ENCODE measurements at places on chromosomes 5 and 9.

- no peak for DNase-seq
Measured at GRCh38 chr9:131449276-131449675, 53.4 kb upstream of the POMT1 start.

DNA sequence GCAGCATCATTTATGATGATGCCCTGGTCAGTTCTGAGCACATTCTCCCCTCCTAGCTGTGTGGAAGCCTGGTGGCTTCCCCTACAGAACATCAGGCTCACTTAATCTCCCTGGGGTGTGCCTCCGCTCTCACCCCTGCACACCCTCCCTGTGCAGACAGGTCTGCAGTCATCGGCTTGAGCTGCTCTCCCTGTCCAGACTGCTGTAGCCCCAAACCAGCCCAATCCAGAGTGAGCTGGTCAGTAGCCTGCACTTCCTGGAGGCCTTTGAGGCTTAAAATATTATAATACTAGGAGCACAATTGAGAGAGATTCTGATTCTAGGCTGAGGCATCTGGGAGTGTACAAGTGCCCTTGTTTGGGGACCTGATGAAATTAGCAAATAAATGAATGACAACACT lies 60.2 kb downstream of the PPARGC1B start:
- DNase-seq = no peak

DNA sequence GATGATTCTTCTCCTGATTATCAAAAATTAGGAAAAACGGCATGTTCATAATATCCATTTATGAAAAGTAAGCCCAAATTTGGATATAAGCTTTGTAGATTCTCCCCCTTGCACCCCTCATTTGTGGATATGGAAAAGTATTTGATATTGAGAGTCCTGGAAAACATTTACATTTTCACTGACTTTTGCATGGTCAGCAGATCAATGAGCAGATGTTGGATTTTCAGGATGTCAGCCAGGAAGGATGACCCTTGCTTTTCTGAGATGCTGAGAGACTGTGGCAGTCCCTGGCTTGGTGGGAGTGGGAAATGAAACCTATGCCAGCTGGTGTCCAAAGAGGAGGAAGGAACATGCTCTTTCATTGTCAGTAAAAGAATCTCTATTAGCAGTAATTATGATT lies 410.8 kb downstream of the DMAC1 start:
- no peak for DNase-seq

DNA sequence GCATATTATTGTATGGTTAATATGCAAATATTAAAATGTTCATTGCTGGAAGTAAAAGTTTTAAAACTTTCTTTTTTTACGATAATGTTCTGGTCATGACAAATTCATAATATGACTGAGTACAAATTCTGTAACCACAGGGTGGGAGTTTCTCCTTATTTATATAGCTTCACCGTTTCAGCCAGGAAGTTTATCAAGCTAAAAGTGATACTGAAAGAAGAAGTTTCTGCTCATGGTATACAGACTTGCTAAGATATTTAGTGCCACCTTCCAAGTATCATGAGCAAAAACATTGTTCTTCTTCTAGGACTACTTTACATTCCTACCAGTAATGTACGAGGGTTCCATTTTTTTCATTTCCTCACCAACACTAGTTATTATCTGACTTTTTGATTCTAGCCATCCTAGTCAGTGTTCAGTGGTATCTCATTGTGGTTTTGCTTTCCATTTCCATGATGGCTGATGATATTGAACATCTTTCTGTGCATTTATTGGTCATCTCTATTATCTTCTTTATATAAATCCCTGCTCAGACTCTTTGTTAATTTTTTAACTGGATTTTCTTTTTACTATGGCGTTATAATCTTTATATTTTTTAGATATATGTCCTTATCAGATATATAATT lies 94.2 kb upstream of the PRRC1 start:
- no peak for DNase-seq

- DNase-seq = no peak
Measured at GRCh38 chr5:2278825-2279456, 396.2 kb upstream of the IRX4 start.

DNA sequence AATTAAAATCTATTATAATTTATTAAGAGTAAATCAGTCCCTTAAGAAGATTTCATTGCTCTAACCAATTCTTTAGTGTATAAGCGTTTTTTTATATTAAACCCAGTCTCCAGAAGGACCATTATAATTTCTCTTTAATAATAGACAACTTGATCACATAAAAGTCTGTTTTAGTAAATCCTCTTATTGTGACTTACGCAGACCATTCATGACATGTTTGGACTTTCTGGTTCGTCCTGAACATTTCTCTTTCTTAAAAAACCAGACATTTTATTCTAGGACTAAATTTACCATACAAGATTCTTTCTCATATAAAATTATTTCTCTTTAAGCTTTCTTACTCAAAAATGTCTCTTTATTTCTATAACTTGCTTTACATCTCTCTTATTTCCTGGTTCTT lies 196.2 kb upstream of the RAI14 start:
- DNase-seq = no peak

- no peak for DNase-seq
Measured at GRCh38 chr9:79617395-79617794, 45.6 kb downstream of the TLE4 start.

- no peak for DNase-seq
Measured at GRCh38 chr5:41122459-41122858, 51.3 kb upstream of the MROH2B start.

Data from kidney epithelial cell (primary cell).